Omental fat pad (tissue), 4 donors: ENCODE measurements at places on chromosomes 16 and 17. TPM values are rescaled to one million over a fixed set of nuclear protein-coding genes. Genes with fewer than 3 reads are reported as not detected.

GRCh38 chr16:31136287-31136662 is 748 bp upstream of the PRSS8 start:
- no peak for DNase-seq

Gene PRR15L
- total RNA-seq: not detected

- DNase-seq: no peak
These were observed 1.9 kb upstream of the MLX start for GRCh38 chr17:42564815-42565522.

DNA sequence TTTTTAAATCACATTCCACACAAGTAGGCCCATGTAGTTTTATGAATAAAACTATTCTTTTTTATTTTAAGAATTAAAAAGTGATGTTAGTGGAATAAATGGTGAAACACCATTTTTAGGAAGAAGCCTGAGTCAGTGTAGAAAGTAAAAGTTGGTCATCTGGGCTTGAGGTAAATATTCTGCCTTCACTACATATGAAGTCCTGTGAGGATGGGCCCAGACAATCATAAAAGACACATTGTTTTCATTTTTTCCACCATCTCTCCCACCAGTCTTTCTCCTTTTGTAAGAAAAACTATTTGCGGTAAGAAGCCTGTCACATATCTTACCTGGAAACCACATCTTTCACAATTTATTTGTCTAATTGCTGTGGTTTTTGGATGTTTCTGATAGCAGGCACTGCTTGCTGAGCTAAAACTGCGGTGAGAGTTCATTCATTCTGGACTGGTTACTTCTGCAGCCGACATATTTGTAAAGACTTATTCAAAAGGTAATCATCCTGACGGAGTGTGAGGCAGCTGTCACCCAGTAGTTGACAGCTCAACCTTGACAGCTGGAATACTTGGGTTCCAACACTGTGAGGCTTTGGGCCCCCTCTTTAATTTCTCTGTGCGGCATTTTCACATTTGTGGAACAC is 10.6 kb upstream of the RFFL start:
- DNase-seq: no peak

DNA sequence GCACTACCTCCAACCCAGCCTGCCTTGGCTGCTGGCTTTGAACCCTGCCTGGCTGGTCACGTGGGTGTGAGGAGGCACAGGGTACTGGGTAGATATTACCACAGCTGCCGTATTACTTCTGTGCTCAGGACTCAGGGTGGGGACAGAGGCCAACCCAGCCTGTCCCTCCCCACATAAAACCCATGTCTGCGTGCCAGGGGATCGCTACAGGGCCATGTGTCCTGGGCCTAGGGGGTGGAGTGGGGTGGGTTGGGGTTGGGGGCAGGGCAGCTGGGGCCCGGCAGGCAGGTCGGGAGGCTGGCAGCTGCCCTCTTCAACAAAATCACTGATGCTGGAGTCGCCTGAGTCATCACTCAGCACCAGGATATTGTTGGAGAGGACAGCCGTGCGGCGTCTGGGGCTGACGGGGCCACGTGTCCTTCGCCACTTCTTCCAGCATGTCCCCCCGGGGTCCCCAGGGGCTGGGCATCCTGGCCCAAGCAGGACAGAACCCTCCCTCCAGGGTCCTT is 39.7 kb upstream of the PVALEF start:
- DNase-seq: no peak

- no peak for DNase-seq
These were observed 301.8 kb downstream of the CPPED1 start for GRCh38 chr16:12501707-12502457.

Gene PRR29
- 0.72 TPM for total RNA-seq

Gene SLC6A2
- not detected for total RNA-seq

Gene TMEM220
- 13.6 TPM for total RNA-seq

Gene AANAT
- total RNA-seq: not detected

- no peak for DNase-seq
These were observed 17.4 kb downstream of the NF1 start for GRCh38 chr17:31112001-31112661.

GRCh38 chr17:50903604-50904517 is 37.7 kb upstream of the TOB1 start:
- no peak for DNase-seq

GRCh38 chr17:21373696-21374440 is 2.3 kb upstream of the KCNJ12 start:
- no peak for DNase-seq

DNA sequence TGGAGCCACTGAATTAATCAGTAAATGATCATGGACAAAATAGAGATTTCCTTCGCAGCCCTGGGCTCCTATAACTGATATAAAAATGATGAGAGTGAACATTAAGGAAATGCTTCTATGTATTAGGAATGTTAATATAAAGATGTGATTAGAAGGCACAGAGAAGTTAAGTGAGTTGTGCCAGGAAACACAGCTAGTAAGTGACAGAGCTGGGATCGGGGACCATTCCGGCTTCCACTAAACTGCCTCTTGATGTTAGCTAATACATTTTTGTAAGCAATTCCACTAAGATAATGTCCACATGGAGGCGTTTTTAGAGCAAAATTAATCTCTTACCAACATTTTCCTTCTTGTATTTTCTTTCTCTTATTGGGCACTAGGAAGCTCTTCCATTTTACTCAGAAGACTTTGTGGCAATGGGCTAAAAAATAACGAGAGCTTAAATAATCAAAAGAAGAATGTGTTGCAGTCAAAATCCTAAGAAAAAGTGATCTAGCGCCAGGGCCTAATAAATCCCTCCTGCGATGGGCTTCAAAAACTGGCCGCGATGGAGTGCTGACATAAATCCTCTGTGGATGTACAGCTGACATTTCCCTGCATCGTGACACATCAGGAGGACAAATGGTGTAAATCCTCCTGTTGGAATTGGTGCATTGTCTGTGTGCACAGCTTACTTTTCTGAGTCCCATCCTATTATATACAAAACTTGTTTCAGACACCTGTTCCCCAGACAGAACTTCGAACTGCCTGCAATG is 326.1 kb upstream of the MAF start:
- DNase-seq: no peak

DNA sequence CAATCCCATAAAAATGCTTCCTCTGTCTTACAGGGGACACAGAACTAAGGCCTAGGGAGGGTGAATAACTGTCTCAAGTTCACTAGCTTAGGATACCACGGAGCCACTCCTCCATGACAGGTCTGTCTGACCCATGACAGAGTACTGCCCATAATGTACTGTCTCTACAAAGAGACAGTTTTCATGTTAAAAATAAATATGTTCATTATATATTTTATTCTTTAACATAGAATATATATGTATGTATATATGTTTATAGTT is 28.3 kb upstream of the DYNLRB2 start:
- no peak for DNase-seq

DNA sequence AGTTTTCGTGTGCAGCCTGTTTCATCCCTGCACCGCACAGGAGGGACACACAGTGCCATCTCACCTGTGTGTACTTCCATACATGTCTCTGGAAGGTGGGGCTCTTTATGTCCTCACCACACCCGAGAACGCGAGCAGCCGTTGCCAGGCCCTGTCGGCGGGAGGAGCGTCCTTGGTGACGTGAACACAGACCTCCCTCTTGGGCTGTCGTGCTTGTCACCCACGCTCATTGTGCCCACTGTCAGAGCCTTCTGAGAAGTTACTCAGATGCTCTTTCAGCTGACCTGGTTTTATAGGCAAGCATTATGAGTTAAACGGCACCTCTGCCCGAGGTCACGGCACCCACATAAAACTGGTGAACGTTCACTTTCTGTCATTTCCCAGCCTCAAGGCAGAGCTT is 40.2 kb downstream of the ZNF750 start:
- DNase-seq: no peak

Gene KRT20
- not detected for total RNA-seq

GRCh38 chr16:50610331-50611262 is 62.4 kb downstream of the NKD1 start:
- no peak for DNase-seq

- DNase-seq: peak; percentile 100
These were observed 54.2 kb upstream of the SEC14L1 start for GRCh38 chr17:77086433-77087010.

Gene ITGA2B
- total RNA-seq: 0.72 TPM

- DNase-seq: no peak
These were observed 167.7 kb upstream of the WSCD1 start for GRCh38 chr17:5902181-5903140.
